Panc1 (cell line): ENCODE measurements at places on chromosomes 5 and 9. TPM values are rescaled to one million over a fixed set of nuclear protein-coding genes. Genes with fewer than 3 reads are reported as not detected.
A peak's percentile ranks its signal among the peaks of the same experiment; 100 is the strongest.

GRCh38 chr9:2086116-2086515 is 71.0 kb downstream of the SMARCA2 start:
- DNase-seq = no peak

DNA sequence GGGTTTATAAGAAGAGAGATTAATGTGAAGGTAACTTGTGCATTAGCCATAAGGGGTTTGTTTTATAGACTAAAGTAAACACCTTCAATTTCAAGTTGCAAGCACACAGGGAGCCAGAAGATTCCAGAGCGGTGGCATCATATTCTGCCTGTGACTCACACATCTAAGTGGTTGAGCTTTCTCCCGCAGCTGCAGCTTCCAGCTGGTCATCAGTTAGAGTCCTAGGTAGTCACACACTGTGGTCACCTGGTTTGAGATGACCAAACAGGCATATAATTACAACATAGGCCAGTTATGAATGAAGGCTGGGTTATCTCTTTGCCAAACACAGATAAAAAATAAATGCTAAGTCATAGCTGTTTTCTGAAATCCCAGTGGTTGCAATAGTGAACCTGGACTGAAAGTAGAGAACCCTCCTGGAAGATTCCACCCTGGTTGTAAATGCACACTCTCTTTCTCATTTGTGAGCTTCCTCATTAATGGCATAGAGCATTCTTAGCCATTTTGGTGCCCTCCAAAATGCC is 171.3 kb downstream of the GDNF start:
- DNase-seq = peak; percentile 99

DNA sequence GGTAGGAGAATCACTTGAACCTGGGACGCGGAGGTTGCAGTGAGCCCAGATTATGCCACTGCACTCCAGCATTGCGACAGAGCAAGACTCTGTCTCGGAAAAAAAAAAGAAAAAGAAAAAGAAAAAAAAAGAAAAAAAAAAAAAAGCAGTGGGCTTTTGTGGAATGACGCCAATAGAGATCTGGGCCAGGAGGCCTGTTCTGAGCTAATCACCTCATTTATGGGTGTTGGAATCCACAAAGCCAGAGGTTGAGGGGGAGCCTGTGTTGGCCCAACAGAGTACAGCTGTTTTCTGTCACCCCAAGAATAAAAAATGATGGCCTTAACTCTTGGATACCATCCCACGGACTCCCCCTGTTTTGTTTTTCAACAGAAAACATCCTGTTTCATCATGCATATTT is 18.5 kb downstream of the OSTF1 start:
- DNase-seq = no peak

DNA sequence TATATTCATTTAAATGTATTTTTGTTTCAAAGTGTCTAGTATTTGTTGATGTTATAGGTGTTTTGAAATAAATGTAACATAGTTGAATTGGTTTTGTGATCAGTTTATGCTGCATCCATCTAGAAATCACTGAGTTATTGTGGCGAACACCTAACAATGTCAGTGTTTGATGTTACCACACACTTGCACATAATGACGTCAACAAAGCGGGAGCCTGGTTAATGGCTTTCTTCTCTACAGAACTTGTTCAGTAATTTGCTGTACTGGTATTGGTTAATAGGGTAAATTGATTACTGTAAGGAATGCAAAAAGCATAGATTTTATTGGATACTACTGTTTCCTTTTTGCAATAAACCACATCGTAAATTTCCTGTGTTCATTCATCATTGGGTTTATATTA is 133.0 kb downstream of the ATG10 start:
- DNase-seq = no peak

The SMIM33 gene
- not detected for total RNA-seq

The GFM2 gene
- 22.5 TPM for total RNA-seq

The PHYKPL gene
- 43.2 TPM for total RNA-seq

DNA sequence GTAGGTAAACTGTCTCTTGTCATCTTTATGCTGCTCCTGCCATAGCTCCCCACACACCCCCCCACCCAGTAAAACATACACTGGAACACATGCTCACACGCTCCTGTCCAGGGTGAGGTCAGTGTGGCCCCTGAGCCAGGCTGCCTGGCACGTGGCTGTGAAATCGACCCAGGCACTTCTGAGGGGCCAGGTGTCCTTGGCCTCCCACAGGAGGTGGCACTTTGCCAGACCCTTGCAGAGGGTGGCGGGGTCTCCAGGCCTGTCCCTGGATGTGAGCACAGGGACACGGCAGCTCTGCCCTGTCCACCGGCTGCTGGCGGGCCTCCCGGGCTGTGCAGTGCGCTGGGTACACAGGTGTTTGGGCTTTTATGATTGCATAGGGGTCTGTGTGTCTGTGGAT is 10.0 kb upstream of the CRB2 start:
- DNase-seq = no peak

DNA sequence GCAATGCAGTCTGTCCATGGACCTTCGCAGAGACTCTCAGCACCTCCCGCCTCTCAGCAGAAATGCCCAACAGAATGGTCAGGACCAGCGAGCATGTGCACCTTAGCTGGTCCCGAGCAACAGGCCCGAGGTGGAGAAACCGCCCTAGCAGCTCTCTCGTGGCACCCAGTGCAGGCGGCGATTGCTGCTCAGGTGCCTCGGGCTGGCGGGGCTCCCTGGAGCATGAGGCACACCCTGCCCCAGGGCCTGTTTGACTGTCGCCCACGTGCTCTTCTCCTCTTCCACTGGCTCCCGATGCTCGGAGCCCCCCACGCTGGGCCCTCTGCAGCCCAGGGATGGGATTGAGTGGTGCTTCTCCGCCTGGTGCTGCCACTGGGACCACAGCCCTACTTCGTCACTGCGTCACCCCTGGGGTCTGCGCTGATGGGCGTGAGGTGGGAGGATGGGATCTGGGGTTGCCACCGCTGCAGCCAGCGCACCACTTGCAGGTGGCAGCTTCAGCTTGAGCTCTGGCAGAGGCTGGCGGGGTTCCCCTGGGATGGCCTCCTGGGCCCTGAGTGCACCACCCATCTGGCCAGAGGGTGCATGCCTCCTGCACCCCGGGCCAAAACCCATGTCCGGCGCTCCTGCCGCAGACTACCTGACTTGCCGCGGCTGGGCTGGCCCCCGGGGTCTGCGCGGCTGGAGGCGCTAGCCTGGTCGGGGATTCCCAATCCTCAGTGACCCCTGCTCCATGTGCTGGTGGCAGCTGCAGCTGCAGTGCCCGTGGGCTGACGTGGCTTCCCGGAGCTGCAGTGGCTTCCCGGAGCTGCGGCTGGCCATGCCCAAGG is 244.2 kb downstream of the FOXD4L6 start:
- DNase-seq = no peak

- no peak for DNase-seq
These were observed 135.6 kb downstream of the SEMA6A start for GRCh38 chr5:116438979-116439554.

DNA sequence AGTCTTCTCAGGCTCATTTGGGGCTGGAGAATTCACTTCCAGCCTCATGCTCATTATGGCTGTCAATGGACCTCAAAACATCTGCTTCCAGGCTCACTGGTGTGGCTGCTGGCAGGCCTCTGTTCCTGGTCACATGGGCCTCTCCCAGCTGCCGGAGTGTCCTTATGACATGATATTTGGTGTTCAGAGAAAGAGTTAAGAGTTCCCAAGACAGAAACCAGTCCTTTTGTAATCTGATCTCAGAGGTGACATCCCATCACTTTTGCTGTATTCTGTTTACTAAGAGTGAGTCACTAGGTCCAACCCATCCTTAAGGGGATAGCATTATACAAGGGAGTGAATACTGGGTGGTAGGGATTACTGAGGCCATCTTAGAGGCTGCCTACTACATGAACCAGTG is 104.6 kb downstream of the CACNA1B start:
- no peak for DNase-seq

DNA sequence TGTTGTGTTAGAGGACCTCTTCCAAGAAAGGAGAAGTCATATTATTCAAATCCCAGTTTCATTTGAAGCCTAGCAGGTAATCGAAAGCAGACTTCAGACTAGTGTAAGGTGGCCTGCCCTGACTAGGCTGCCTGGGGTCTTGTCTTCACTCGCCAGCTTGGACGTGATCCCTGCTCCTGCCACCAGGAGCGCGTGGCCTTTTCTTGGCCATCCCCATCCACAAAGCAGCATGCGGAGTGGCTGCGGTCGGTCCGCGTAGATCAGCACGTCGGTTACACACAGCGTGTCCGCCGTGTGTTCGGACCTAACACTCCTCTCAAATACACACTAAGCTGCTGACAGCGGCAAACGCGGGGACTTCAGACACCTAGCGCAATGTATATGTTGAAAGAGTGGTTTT is 37.3 kb downstream of the CFAP77 start:
- no peak for DNase-seq

DNA sequence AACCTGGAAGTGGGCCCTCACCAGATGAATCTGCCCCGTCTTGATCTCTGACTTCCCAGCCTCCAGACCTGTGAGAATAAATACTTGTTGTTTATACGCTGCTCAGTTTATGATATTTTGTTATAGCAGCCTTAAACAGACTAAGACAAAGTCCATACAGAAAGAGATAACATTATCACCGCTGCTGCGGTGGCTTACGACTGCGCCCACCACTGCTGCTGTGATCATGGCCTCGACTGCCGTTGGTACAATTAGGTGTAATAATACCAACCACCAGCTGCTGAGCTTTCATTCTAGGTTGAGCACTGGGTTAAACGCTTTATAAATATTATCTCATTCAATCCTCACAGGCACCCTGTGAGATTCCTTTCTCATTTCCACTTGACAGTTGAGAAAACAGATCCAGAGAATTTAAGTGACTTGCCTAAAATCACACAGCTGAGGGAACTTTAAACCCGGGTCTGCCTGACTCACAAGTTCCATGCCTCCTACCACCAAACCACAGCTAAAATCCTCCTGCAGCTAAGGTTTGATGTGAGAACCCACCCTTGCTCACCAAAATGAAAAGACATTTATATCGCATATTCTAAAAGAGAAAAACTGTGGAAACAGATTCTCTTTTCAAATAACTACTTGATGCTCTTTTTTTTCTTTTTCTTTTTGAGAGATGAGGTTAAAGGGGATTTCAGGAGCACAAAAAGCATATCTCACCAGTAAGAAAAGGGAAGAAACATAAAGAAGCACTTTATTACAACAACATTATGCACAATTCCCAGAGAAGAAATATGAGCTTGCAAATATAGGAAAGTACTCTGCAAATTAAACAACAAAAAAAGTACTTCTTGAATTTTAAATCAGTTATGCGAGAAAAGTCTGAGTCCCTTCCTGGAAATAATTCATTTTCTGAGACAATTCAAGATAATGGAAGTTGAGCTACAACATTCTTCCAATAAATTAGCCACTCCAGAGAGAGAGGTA is 23.9 kb downstream of the GOLM1 start:
- DNase-seq = no peak

The RNF183 gene
- total RNA-seq = not detected

- no peak for DNase-seq
These were observed 10.6 kb downstream of the DELE1 start for GRCh38 chr5:141934099-141934844.

The MSX2 gene
- 8.5 TPM for total RNA-seq

The OCLN gene
- total RNA-seq = 102 TPM

The PAEP gene
- total RNA-seq = not detected

The CEL gene
- 4.3 TPM for total RNA-seq

DNA sequence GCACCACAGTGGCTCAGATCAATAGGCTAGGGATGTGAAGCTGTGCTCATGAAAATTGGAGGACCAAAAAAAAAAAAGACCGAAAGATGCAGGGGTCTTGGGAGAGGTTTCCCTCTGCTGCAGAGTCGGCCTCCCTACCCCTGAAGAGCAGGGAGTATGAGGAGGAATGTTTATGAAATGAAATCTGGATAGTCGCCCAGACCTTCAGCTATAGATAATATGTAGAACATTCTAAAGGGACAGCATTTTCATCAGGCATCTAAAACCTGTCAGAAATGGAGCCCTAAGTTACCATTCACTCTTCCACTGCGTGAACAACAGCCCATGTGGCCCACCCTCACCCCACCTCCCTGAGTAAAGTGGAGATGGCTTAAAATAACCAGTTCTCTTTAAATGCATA is 122.9 kb downstream of the TMEM174 start:
- DNase-seq = no peak

DNA sequence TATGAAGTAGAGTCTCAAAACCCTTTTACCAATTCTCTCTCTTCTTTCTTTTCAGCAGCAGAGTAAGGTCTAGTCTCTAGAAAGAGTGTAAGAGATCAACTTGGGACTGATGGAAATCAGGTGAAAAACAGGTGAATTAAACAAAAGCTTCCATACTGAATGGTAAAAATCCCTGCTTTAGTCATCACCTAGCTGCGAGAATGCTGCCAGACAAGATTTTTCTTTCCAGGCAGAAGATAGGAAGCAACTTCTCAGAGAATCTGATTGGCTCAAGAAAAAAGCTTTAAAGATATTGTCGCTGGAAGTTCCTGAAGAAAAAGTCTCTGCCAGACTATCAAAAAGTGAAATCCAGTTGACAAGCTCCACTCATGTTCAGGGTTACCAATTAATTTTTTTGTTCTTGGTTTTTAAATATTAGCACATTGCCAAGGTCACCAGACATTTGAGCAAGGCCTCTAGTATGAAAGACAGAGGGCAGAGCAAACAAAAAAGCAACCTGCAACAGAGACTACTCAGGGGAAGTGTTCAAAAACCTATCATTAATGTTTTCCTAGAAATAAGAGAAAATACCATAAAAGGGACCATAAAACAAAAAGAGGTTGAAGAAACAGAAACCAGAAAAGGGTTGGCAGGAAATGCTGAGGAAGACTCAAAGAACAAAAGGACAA is 9.3 kb downstream of the CDO1 start:
- DNase-seq = no peak

The PCDHGA1 gene
- total RNA-seq = 0.92 TPM
